ENCODE measurements at places on chromosomes 5 and 9.

- no peak for DNase-seq
These were observed 31.6 kb downstream of the PTGS1 start for GRCh38 chr9:122402403-122402871.

DNA sequence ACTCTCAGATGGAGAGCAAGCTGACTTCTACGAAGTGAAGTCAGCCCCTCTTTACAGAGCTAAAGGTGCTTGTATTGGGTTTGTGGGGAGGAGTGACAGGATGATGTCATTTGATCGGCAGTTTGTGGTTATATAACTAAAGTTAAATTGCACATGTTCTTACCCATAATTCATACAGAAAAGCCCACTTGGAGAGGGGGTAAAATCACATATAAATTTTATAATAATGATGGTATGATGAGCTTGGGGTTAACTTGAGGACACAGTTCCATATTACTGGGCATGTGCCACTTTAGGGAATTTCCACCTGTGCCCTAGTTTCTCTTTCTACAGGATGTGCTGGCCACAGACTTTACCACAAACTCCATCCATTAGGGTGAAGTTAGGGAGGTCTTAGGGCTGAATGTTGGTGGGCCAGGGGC, 1178.6 kb upstream of the CDH9 start:
- no peak for DNase-seq

DNA sequence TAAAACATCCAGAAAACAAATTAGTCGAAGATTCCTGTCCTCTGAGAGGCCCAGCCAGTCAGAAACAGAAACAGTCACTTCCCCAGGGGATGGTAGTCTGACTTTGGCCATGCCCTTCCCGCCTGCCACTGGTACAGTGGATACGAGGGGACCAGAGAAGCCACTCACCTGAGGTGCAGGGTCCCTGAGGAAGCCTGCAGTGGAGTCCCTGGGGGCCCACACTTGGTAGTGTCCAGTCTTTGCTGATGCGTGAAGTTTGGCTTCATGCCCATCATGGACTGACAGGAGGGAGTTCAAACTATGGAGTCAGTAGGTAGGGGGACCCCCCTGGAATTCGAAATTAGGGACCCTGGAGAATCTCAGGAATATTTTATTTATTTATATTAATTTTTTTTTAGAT, 147.5 kb downstream of the DAB2IP start:
- DNase-seq, result no peak

DNA sequence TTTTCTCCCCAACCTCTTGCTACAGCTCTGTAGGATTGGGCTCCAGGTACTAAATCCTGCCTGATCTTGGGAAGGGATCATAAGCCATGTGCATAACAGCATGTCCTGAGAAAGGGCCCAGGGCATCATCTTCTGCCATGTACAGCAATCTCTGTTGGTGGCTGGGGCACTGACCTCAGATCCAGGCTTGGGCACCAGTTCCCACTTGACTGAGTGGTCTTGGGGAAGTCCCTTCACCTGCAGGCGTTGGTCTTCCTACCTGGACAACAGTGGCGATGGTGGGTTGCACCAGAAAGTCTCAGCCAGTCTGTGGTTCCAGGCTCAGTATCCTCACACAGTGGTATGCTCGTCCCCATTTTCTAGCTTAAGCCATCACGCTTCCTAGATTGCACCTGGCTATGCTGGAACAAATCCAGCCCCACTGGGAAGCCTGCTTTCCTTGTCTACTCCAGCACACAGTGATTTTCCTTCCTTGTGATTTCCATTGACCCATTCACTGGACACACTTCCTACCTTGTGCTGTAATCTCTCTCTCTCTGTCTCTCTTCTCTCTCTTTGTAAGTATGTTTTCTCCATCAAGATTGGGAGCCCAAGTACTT, 121.7 kb upstream of the PITX1 start:
- DNase-seq, result no peak

GRCh38 chr5:9498541-9499497, 47.1 kb downstream of the SEMA5A start:
- no peak for DNase-seq

GRCh38 chr9:95003689-95004410, 277.4 kb downstream of the AOPEP start:
- DNase-seq, result no peak

DNA sequence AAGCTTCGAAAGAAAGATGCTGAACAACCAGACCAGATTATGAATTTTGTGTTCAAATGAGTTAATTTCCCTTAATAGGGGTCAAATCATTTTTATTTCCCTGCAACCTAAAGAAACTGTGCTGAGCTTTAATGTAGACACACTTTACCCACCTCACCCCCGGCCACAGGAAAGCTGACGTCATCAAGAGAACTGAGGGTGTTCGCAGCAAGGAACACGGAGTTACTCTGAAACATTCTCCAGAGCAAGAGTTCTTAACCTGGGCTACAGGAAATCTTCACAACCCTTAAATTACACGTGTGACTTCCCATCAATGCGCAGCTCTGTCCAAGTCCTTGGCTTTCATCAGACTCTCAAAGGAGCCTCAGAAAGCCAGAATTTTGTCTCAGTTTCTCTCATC, 116.3 kb downstream of the COL23A1 start:
- no peak for DNase-seq

DNA sequence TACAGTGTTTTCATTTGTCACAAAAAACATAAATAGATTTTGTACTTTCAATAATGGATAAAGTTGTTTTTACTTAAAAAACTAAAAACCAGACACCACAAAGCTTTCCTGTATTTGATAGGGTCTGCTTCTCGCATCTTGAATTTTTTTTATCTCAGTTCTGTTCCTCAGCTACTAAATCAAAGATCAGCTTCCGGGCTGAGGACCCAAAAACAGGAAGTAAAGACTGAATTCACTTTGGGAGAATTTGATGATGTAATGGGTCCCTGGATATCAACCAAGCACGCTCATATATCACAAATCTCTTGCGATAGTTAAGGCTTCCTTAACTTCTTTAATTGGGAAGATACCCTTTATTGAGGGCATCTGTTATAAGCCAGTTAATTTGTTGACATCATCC, 24.1 kb downstream of the ITK start:
- no peak for DNase-seq

DNA sequence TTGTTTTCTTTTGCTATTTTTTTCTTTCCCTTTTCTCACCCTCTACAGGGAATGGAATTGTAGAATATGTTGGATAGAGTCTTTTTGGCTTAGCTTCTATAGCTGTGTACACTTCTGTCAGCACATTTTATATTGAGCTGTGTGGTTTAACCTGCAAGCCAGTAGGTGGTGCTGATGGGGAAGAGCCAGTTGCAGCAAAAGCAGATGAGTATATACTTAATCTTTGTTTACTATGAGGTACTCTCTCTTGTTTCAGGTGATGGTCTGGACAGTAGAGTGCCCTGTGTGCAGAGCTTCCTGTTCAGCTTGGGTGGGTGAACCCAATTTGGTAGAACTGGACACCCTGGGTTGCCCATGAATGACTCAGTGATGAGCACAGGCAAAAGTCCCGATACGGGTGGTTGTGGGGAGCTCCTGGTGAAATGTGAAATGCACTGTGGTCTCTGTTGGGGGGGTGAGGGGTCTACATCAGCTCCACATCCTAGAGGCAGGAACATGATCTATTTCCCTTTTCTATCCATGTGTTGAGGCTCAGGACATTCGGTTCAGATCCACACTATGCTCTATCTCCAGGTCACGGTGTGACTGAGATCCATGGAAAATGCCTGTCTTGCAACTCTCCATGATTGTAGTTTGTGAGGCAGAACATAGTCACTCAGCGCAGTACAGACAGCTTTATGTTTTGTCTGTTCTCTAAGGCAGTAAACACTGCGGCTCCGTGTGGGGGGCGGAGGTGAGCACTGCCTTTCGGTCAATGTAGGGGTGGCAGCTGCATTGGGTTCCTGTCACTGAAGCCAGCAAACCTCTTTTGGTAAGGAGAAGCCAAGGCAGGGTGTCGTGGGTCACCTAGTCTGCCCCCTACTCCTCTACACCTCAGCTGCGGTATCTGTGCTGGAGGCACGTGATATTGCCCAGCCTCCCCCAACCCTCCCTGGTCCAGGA, 353.2 kb downstream of the PRR16 start:
- no peak for DNase-seq

GRCh38 chr9:86039991-86040860, 59.1 kb downstream of the GOLM1 start:
- no peak for DNase-seq

DNA sequence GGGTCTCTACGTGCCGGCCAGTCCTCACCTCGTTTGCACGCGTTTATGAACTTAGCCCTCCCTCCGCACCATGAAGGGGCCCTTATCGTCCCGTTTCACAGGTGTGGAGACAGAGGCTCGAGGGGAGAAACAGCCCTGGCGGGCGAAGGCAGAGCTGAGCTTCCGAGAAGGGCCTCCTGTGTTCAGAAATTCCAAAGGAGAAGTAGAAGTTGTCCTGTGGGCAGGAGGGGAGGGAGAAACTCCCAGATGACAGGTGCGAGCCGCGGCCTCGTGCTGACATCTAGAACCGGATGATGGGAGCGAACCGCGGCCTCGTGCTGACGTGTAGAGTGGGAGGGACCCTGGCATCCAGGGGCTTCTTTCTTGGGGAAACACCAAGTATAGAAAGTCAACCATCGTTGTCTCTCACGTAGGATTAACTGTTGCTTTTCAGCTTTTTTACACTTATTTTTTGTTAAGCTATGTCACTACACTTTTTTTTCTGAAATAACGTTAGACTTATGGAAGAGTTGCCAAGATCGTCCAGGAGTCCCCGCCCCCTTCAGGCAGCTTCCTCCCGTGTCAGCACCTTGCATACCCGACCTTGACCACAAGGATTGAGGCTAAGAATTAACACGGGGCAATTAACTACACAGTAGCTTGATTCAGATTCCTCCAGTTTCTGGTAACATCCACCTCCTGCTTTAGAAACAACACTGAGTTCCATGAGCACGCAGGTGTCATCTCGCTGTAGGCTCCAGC, 42.8 kb upstream of the NKD2 start:
- DNase-seq, result no peak

DNA sequence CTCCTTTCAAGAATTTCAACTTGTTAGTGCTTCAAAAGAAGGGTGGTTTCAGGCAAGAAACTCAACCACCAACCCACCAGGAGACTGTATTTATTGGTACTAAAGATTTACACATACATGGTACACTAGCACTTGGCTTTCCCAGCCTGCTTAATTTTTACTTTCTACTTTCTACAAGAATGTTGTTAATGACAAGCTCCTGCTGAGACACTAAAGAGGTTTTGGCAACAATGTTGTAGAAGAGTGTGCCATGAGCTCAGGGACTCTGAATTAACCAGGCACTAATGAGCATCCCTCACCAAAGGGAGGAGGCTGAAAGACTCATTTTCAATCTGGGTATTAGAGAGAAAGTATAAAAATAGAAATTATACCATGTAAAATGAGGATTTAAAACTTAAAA, 195.0 kb downstream of the KIAA0825 start:
- no peak for DNase-seq

DNA sequence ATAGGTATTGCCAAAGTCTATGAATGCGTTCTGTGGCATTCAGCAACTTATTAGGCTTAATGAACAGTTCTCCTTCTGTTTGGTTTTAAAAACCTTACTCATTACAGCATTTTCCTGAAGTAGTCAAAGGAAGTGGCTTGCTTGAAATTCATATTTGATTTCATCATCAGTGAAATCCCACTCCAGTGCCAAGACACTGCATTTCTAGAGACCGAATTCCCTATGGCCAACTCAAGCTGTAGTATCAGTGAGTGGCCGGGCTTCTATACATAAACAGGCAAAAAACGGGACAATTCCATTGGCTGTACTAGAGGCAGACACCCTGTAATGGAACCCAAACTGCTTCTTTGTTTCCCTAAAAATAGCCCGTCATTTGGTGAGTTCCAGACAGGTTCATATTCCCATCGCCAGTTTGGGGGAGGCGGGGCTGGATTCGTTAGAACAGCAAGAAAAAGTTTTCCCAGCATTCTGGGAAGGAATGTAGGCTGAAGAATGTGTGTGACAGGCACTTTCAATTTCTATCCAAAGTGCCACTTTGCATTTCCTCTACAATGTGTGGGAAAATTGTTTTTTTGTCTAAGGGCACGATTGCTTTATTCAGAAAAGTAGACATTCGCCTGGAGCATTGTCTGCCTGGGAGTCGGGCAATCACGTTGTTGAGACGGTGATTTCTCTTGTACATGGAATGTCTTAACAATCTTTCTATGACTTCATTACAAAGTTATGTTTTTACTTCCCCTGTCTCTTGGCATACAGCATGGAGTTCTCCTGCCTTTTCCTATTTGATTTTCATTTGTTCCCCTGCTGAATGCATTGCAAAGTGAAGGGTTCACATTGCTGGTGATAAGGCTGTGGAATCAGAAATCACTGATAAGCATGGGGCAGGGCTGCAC, 141.8 kb upstream of the MAST4 start:
- no peak for DNase-seq

- DNase-seq, result no peak
These were observed 52.8 kb downstream of the PRRT1B start for GRCh38 chr9:131598121-131598520.

DNA sequence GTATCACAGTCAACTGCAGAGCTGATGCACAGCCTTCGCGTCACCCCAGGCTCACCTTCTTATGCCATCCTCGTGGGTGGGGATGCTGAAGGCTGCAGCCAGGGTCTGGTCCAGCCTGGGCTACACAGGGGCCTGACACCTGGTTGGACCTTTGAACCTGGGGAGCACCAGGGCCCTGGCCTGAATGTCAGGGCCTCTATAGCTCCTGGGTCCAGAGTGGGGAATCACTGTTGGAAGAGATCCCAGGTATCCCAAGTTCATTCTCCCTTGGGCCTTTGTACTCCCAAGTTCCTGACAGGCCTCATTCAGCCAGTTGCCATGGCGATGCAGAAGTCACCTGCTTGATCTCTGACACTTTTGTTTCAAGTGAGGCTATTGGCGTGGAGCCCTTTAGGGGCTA, 43.8 kb downstream of the ZNF618 start:
- no peak for DNase-seq

- no peak for DNase-seq
These were observed 35.3 kb upstream of the IQGAP2 start for GRCh38 chr5:76367623-76368371.

DNA sequence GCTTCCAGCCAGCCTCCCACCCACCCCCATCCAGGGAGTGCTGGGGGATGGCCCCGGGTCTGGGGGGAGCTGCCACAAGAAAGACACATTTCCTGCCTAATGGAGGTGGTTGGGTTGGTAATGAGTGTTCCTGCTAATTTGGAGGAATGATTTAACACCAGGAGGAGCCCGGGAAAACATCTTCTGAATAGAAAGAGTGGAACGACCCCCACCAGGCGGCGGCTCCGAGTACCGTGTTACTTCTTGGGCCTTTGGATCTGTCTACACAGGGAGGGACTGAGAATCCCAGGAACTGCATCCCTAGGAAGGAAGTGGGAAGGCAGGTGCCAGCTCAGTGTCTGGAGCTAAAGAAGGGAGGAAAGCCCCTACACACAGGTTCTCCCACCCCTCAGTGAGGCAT, 64.6 kb downstream of the TSPAN17 start:
- DNase-seq, result no peak
